DMS 273 treated with DMSO at 0.1 percent for 48 hours (cell line): ENCODE measurements at places on chromosomes 12 and 14.

DNA sequence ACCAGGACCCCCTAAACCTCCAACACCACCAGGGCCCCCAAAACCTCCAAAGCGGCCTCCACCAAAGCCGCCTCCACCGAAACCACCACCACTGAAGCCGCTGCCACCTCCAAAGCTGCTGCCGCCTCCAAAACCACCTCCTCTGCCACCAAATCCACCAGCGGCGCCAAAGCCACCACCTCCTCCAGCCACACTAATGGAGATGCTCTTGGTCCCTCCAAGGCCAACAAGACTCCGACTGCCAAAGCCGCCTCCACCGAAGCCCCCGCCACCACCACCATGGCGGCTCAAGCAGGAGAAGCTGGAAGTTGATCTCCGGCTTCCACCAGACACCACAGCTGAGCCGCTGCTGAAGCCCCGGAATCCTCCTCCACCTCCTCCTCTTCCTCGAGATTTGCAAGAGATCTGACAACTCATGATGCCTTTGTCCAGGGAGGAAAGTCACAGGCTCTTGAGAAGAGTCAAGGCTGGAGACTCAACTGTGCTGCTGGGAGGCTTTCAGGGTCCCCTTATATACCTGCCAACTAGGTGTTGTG, at the start of gene KRT2:
TSS of gene KRT2 (minus strand) at position 486 of the 536 bp plus-strand sequence. CDS start at position 417, 69 bp downstream.
- DNase-seq: no peak

DNA sequence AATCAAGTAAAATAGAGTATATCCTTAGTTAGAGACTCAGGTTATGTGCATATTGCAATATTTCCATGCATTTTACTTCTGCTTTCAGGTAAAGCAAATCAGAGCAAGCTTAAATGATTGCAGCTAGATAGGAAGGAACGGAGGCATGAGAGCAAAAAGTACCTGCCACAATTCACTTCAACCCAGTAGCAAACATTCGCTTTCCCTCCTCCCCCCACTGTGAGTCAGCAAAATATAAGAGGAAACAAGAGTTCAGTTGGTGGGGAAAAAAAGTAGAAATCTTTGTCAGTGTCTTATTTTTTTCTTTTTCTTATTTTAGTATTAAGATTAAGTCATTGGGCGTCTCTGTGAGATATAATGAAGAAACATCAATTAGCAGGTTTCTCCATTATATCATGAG, 475.4 kb downstream of the NPAS3 start:
- no peak for DNase-seq

DNA sequence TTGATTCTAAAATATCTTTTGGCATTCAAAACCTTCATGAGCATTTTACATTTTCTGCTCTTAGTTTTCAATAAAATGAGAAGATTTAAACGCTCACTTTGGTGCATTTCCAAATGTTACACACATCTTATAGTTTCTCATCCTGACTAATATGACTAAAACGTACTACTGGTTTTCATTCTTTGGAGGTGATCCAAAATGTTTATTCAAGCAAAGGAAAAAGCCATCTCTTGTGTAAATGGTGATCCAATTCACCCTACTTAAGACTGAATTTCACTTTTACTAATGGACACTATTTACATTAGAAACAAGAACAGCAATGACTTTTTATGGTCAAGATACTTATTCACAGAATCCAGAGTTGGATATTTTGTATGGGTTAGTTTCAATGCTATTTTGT, 86.6 kb downstream of the KITLG start:
- no peak for DNase-seq

DNA sequence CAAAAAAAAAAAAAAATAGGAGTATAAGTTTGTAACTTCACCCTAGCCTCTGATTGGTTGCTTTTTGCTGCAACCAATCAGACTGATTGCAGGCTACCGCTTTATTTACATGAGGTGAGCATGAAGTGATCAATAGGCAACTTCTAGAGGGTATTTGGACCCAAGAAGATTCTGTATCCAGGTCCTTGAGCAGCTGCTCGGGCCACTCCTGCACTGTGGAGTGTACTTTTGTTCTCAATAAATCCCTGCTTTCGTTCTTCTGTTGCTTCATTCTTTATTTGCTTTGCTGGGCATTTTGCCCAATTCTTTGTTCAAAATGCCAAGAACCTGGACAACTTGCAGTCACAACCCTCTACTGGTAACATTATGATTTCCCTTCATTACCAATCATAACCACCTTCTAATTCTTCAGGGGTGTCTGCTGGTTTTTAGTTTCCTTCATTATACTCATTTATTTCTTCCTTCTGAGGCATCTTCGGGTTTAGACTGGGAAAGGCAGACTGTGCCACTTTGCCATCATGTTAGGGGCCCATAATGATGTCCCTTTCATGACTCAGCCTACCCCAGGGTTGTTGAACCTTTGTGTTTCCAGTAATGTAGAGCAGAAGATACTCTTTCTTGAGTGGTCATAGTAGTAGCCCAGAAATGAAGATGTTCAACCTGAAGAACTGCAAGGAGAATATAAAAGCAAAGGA, 43.4 kb upstream of the LIMA1 start:
- DNase-seq: no peak

DNA sequence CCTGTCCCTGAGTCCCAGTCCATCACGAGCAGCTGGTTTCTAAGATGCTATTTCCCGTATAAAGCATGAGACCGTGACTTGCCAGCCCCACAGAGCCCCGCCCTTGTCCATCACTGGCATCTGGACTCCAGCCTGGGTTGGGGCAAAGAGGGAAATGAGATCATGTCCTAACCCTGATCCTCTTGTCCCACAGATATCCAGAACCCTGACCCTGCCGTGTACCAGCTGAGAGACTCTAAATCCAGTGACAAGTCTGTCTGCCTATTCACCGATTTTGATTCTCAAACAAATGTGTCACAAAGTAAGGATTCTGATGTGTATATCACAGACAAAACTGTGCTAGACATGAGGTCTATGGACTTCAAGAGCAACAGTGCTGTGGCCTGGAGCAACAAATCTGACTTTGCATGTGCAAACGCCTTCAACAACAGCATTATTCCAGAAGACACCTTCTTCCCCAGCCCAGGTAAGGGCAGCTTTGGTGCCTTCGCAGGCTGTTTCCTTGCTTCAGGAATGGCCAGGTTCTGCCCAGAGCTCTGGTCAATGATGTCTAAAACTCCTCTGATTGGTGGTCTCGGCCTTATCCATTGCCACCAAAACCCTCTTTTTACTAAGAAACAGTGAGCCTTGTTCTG, 41.6 kb downstream of the DAD1 start:
- DNase-seq: no peak

DNA sequence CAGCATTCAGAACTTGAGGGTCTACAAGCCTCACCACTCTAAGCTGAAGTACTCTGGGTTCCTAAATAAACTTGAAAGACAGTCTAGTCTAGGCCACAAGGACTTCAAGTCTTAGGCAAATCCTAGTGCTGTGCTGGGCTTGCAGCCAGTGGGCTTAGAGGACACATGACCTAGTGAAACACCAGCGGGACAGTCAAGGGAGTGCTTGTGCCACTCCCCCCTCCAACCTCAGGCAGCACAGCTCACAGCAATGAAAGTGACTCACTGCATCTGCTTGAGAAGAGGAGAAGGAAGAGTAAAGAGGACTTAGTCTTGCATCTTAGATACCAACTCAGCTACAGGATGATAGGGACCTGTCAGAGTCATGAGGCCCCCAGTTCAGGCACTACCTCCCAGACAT, 438.1 kb downstream of the IPO8 start:
- no peak for DNase-seq

GRCh38 chr12:127194176-127194575, 1072.8 kb upstream of the TMEM132C start:
- no peak for DNase-seq

- DNase-seq: no peak
Measured at GRCh38 chr12:9751204-9752144, 9.2 kb downstream of the CD69 start.

DNA sequence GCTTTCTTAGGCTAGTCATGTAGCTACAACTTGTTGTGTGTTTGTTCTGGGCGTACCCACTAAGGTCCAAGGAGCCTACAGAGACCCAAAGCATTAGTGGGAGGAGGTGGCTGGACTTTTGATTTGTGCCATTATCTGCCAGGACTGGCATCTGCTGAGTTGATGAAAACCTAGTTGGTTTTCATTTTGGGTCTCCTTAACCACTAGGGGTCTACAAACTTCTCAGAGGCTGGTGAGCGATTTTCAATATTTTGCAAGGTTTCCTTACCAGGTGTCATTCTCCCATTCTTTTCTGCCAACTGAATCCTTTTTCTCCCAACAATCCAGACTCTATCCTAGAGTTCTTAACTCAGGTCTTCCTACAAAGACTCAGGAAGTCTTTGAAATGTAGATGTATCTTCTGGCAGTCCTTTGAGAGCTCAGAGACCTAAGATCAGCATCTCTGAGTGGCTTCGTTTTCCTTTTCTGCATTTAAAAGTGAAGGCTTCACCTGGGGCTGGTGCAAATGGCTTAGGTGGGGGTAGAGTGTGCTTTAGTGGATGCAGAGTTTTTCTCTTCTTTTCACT, 150.0 kb upstream of the RMST start:
- no peak for DNase-seq

GRCh38 chr14:93005135-93005813, 82.3 kb downstream of the CHGA start:
- DNase-seq: no peak

- no peak for DNase-seq
Measured at GRCh38 chr14:105185973-105186372, 4.9 kb upstream of the NUDT14 start.

DNA sequence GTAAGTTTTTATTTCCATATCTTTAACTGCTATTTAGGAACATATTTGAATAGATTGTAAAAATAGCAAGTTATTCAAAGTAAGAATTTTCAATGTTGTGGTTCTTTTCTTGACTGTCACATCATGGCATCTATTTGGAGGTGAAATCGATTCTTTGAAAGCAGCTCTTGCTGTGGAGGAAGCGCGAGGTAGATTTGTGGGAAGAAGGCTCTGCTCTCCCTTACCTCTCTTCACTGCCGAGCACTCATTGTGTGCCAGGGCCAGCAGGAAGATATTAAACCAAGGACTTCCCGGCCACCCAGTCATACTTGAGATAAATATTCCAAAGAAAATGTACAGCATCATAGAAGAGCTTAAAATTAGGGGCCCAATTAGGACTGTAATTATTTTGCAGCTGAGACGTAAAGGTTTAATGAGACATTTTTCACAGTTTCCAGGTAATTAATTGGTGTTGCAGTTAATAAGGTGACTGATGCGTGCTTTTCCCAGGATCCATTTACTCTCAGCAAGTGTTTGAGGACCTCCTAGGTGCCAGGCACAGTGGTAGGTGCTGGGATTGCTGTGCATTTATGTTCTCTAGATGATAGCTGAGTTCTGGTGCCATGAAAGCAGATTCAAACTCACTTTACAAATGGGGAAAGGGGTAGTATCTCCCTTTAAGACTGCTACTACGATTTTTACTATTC, 89.2 kb upstream of the DYNC1H1 start:
- DNase-seq: no peak

DNA sequence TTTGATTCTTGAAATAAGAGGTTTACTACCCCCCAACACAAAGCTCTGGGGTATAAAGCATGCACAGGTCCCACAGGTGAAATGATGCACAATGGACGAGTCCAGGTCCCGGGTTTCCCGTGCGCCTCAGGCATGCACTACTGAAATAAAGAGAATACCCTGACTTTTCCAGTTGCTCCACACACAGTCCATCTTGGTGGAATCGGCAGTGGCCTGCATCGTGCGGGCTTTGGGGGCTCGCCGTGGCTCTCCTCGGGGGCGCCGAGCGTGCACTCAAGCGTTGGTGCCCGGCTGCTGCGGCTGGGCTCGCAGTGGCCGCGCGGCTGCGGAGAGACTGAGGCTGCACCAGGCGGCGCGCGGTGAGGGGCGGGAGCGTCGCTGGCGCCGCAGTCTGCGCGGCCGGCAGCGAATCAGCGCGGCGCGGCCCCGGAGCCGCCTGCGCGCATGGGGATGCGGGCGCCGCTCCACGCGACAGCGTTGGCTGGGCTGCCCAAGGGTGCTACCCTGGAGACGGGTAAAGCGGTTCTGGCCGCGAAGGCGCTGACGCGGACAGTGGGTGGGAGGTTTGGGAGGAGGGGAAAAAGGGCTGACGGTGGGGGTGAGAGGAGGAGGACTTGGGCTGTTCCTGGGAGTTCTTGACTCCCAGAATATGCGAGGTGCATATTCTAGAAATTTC, 53.8 kb upstream of the CCDC175 start:
- DNase-seq: no peak

GRCh38 chr12:91773749-91774429, 371.8 kb downstream of the BTG1 start:
- no peak for DNase-seq

DNA sequence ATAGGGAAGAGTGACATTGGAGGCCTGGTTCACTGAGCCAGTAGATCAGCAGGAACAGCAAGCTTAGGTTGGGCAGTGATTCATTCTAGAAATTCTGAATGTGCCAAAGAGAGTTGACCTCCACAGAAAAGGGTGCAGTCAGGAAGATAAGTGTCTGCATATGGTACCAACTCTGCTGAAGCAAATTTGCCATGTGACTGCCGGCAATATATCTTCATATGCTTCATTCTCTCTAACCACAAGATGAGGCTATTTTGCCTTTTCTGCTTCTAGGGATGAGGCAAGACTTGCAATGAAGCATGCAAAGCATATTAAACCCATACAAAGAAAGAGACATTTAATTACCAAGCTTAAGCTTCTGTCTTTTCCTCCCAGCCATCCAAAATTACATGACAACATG, 13.6 kb downstream of the CCDC198 start:
- no peak for DNase-seq

GRCh38 chr12:126776026-126776655, 1490.8 kb upstream of the TMEM132C start:
- DNase-seq: no peak

- DNase-seq: no peak
Measured at GRCh38 chr14:46940611-46941010, 289.0 kb upstream of the RPL10L start.

GRCh38 chr12:131250951-131251315, 297.2 kb downstream of the ADGRD1 start:
- no peak for DNase-seq

- no peak for DNase-seq
Measured at GRCh38 chr12:89768586-89769482, 60.2 kb upstream of the ATP2B1 start.

DNA sequence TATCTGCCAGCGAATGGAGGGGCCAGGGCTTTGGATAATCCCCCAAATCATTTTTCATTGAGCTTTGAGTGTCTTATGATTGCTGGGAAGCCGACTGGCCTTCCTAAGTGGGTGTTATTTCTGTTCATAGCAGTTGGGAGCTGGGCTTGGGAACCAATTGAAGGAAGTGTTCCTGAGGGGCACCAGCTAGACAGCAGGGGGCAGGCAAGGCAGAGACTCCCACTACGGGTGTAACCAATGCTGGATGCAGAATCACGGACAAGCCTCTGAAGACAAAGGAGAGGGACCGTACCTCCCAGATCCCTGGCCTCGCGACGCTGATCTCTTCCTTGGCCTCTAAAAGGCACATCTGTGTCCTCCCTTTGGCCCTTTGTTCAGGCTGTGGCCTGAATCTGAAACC, 149.0 kb upstream of the PRMT8 start:
- DNase-seq: no peak

- DNase-seq: no peak
Measured at GRCh38 chr12:26749781-26750180, 83.2 kb downstream of the ITPR2 start.

DNA sequence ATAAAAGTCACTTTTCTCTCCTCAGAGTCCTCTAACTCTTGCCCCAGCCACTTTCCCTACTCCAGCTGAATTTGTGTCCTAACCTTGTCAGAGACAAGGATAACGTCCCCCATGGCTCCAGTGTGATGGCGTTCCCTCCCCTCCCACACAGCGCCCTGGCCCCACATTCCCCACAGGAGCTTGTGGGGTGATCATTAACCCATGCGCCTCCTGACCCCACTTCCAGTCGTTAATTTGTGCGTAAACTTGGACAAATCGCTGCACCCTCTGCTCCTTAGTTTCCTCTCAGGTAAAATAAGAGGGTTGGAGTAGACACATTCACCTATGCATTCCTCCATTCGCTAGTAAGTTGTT, 22.9 kb upstream of the BCDIN3D start:
- DNase-seq: no peak
